Coronary artery (tissue), 2 donors: ENCODE measurements at places on chromosomes 2 and 18.

DNA sequence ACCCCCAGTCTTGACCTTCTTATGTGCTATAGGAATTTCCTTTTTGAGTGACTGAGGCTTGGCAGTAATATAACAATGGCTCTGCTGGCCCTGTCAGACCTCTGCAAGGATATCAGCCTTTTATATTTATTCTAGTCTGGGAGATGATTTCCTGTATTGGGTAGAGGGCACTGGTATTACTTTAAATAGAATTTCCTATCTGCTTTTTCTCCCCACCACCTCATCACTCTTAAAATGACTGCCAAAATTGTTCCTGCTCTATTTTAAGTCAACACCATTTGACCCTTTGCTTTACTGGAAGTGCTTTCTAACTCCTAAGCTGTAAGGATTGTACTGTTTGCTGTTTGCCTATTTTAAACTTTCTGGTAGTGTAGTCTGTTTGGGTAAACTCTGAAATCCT is 658.4 kb upstream of the FSHR start:
- no peak for DNase-seq

DNA sequence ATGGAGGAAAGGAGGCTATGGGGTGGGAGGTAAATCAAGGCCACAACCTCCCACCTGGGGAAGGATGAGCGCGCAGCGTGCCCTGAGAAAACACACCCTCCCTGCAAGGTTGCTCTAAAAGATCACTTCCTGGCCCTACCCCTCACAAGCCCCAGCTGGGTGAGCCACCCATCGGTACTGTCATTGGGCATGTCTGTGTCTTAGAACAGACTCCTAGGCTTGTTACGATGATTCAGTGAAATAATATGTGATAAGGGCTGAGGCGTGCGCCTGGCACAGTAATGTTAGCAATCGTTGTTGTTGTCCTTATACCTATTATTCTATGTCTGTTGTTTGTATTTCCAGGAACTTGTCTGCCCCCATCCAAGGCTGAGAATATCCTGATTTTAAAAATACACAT is 175.1 kb downstream of the ZFP36L2 start:
- DNase-seq, result no peak

DNA sequence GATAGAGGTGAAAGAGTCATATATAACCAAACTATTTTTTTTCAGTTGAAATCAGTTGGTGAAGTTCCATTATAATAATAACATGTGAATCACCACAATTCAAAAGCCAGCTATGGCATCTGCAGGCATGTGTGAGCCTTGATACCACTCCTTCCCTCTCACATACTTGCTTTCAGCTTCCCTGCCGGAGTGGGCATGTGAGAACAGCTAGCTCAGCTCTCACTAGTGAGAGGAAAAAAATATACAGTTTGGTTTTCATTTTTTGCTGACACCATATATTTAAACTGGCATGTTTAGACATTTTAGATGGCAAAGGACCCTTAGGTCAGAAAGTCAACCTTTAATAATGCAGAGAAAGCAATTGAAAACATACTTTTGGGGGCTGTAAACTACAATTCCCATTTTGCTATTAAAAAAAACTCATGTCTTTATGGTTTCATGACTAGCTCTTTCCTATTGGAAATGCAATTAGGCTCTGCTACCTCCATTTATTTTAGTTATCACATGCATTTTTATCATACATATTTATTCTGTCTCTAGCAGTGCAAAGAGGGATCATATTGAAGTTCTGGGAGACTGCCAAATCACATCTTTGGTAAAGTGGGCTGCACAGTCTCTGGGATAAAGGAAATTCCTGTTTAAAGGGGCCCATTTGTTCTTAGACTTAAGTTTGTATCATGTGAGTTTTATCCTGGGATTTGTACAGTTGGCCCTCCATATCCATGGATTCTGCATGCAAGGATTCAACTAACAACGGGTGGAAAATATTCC is 33.2 kb upstream of the SLC40A1 start:
- DNase-seq, result no peak

GRCh38 chr2:147657086-147658000 is 187.5 kb upstream of the ACVR2A start:
- DNase-seq, result no peak

DNA sequence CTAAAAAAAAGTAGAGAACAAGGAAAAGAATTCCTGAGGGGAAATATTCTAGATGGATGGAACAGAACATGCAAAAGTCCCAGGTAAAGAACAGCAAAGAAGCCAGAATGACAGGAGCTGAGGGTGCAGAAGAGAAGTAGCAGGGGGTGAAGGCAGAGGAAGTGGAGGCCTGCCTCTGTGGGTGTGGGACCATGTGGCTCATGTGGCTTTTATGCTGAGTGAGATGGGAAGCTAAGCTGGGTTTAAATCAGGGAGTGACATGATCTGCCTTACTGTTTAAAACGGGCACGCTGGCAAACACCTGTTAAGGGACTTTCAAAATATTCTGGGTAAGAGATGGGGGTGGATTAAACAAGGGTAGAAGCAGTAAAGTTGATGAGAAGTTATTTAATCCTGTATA is 40.0 kb downstream of the GKN2 start:
- no peak for DNase-seq

DNA sequence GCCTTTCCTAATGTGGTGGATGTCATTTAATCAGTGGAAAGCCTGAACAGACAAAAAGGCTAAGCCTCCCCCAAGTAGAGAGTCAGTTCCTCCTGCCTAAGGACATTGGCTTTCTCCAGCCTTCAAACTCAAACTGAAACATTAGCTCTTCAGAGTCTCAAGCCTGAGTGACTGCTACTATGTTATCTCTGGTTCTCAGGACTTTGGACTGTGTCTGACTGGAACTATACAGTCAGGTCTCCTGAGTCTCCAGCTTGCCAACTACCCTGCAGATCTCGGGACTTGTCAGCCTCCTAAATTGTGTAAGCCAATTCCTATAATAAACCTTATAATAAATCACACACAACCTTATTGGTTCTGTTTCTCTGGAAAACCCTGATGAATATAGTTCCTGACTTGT is 12.6 kb downstream of the HYCC2 start:
- DNase-seq, result no peak

DNA sequence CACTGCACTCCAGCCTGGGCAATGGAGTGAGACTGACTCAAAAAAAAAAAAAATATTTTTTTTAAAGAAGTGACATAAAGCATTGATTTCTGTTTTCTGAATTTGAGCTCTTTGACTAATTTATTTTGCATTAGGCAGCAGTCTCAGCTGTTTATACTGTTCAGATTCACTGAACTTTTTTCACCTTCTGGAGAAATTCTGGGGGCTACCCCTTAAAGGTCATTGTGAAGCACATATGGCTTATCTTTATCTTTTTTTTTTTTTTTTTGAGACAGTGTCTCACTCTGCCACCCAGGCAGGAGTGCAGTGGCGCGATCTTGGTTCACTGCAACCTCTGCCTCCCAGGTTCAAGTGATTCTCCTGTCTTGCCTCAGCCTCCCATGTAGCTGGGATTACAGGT is 12.9 kb downstream of the PHLPP1 start:
- no peak for DNase-seq
